GM23338 (cell line): ENCODE measurements at places on chromosomes 3 and 15.

GRCh38 chr3:181711325-181712135, at the start of gene SOX2:
TSS of gene SOX2 (plus strand) at chr3:181711925. CDS start at chr3:181712361, 436 bp downstream.
- DNase-seq, result peak; percentile 93

DNA sequence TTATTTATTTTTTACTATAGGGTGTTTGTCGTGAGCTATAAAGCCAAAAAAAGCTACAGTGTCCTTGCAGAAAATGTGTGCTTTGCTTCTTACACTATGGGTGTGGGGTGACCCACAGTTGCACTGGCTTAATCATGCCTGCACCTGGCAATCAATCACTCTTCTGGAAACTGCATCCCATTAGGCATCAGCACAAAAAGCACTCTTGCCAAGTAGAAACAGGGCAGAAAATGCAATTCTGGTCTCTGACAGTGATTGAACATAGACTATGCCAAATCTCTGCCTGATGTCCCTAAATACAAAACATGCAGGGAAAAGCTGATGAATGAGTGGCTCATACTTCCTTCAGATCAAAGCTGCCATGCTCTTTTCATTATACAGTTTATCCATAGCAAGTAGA, 30.4 kb upstream of the PLAAT1 start:
- no peak for DNase-seq

GRCh38 chr3:186996356-186996755, 66.0 kb downstream of the ST6GAL1 start:
- DNase-seq, result no peak

GRCh38 chr3:53707222-53707621, 139.0 kb downstream of the CHDH start:
- DNase-seq, result no peak

DNA sequence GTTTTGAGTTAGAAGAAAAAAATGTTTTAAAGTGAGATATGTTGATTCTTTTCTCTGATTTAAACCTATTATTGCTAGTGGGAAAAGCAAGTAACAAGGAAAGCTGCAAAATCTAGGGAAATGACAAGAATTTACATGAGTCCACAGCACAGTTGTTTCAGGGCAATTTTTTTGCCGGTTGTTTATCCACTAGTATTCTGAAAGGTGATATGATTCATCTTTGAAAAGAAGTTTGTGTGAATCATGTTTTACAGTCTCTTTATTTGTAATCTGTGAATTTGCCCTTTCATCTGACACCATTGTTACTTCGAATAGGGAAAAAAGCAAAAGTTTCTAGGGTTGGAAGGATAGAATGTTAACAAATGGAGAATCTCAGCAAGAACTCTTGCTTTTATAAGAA, 894.7 kb downstream of the OTOL1 start:
- no peak for DNase-seq
